ENCODE measurements at places on chromosomes 2 and 18. TPM values are rescaled to one million over a fixed set of nuclear protein-coding genes. Genes with fewer than 3 reads are reported as not detected.

Gene KCNG3
- 0.12 TPM for total RNA-seq

Gene CDH2
- not detected for total RNA-seq

Gene TLX2
- total RNA-seq: not detected

Gene CNGA3
- total RNA-seq: not detected

Gene YIPF4
- 22.3 TPM for total RNA-seq
